ENCODE measurements at places on chromosomes 2 and 18. TPM values are rescaled to one million over a fixed set of nuclear protein-coding genes. Genes with fewer than 3 reads are reported as not detected.

The RAB6C gene
- not detected for total RNA-seq

The LONRF2 gene
- 0.54 TPM for total RNA-seq

The TLX2 gene
- 1.2 TPM for total RNA-seq

The PKDCC gene
- total RNA-seq: not detected

The GREB1 gene
- total RNA-seq: 0.27 TPM

The INSIG2 gene
- total RNA-seq: 27.6 TPM

The IL1F10 gene
- not detected for total RNA-seq

The SLC23A3 gene
- 1.8 TPM for total RNA-seq

The INPP5D gene
- total RNA-seq: 128 TPM

The GBX2 gene
- total RNA-seq: not detected

The CTNNA2 gene
- total RNA-seq: not detected

The MC4R gene
- total RNA-seq: not detected

The GLI2 gene
- 2.5 TPM for total RNA-seq

The C1QL2 gene
- total RNA-seq: not detected

The SPP2 gene
- not detected for total RNA-seq

The KLHL30 gene
- total RNA-seq: not detected

The INHBB gene
- total RNA-seq: not detected

The ADRA2B gene
- 0.07 TPM for total RNA-seq

The EIPR1 gene
- 45.2 TPM for total RNA-seq

The DPY30 gene
- 59.3 TPM for total RNA-seq

The B3GNT7 gene
- total RNA-seq: not detected

The PLB1 gene
- total RNA-seq: 0.98 TPM

The TUBA3E gene
- not detected for total RNA-seq

The TMSB10 gene
- 5,889 TPM for total RNA-seq

The NHEJ1 gene
- 17.1 TPM for total RNA-seq

The ADD2 gene
- 15.0 TPM for total RNA-seq

The CCDC148 gene
- total RNA-seq: not detected

The ATOH8 gene
- 2.1 TPM for total RNA-seq

The AQP12B gene
- not detected for total RNA-seq

The GAD1 gene
- total RNA-seq: 5.1 TPM

All from T-helper 1 cell treated with Interleukin-12 subunit alpha and Interleukin-12 subunit beta and Interleukin-4 antibody, amounts not matched to agents 30 ng/mL and 1 ng/mL, for 36 hours (primary cell).